ENCODE measurements at places on chromosomes 3 and 15. TPM values are rescaled to one million over a fixed set of nuclear protein-coding genes. Genes with fewer than 3 reads are reported as not detected.

DNA sequence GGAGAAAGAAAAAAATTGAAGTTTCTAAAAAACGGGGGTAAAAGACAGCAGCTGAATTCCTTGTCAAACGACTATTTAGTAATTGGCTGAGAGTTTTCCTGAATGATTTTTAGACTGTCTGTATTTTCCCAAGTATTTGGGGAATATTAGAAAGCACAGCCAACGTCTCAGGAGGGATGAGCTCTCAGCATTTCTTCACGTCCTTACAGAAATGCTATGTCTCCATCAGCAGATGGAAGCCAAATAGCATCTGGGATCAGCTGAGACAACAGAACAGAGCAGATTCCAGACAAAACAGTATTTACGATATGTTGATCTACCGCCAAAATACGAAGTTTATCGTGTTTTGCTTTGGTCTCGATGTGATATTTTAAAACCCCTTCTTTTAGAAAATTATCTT lies 5.3 kb upstream of the TMC3 start:
- H3K36me3 ChIP-seq: no peaks in the 10 kb centered on the region
- H3K4me1 ChIP-seq: peaks cover 4% of the 10 kb centered on the region
- H3K27me3 ChIP-seq: peaks cover 9% of the 10 kb centered on the region
- no peak for DNase-seq
- H3K4me3 ChIP-seq: no peak overlapping the region

- peaks cover 20% of the 10 kb centered on the region for H3K36me3 ChIP-seq
- no peaks in the 10 kb centered on the region for H3K4me1 ChIP-seq
- DNase-seq: no peak
- no peaks in the 10 kb centered on the region for H3K27me3 ChIP-seq
These were observed 48.1 kb downstream of the HSPBAP1 start for GRCh38 chr3:122745369-122746021.

- peaks cover 25% of the 10 kb centered on the region for H3K4me1 ChIP-seq
- H3K4me3 ChIP-seq: no peak overlapping the region
- DNase-seq: no peak
- H3K36me3 ChIP-seq: no peaks in the 10 kb centered on the region
- no peak overlapping the region for H3K27ac ChIP-seq
These were observed 2.0 kb downstream of the CIB2 start for GRCh38 chr15:78129077-78129750.

GRCh38 chr3:72375237-72376076 lies 472.8 kb downstream of the SHQ1 start:
- H3K27ac ChIP-seq: no peak overlapping the region
- H3K4me3 ChIP-seq: no peak overlapping the region
- no peak for DNase-seq
- no peaks in the 10 kb centered on the region for H3K27me3 ChIP-seq

DNA sequence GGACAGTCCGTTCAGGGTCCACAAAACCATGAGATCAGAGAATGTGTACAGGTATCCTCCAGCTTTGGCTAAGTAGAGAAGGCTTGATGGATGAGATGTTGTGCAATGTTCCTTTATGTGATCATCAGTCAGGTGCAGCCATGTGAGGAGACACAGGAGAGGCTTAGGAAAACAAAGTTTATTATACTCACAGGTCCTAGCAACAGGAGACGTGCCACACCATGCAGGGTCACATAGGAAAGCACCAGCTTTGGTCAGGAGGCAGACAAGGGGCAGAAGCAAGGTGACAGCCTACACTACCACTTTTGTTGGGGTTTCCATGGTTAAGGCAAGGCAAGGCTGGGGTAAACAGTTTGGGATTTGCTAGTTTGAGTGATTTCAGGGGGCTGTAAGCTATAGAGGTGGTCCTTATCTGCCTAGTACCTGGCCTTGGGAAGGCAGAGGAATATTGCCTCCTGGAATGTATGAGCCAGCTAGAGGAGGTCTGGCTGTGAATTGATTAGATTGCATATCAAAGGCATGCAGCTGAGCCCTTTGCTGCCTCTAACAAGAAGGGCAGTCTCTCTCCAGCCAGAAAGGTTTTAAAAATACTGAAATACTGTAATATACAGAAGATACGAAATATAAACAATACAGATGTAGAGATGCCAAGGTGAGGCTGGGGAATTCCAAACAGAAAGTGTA lies 248.6 kb downstream of the RYR3 start:
- no peaks in the 10 kb centered on the region for H3K36me3 ChIP-seq
- no peak for DNase-seq
- no peak overlapping the region for H3K4me3 ChIP-seq

DNA sequence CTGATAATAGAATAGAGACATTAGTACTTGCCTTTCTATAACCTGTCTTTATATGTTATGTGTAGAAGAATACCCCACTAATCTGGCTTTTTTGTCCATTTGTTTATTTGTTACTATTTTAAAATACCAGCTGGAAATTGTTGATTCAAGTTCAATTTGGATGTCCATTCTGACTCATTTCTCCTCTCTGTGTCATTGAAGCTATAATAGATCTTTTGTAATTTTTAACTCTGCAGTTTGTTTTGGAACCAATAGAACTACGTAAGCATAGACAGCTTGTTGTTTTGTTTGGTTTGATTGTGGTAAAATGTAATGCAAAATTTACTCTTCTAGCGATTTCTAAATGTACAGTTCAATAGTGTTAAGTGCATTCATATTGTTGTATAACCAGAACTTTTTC lies 390.4 kb downstream of the ZIC1 start:
- DNase-seq: no peak
- H3K4me3 ChIP-seq: no peak overlapping the region
- H3K4me1 ChIP-seq: no peaks in the 10 kb centered on the region
- no peak overlapping the region for H3K27ac ChIP-seq
- H3K27me3 ChIP-seq: no peaks in the 10 kb centered on the region
- no peaks in the 10 kb centered on the region for H3K36me3 ChIP-seq

- DNase-seq: no peak
- peaks cover 6% of the 10 kb centered on the region for H3K4me1 ChIP-seq
- no peak overlapping the region for H3K4me3 ChIP-seq
- no peaks in the 10 kb centered on the region for H3K27me3 ChIP-seq
- no peak overlapping the region for H3K27ac ChIP-seq
These were observed 278.9 kb downstream of the KLF13 start for GRCh38 chr15:31605467-31605931.

- H3K4me1 ChIP-seq: peaks cover 96% of the 10 kb centered on the region
- H3K27me3 ChIP-seq: no peaks in the 10 kb centered on the region
- DNase-seq: no peak
- peaks cover 6% of the 10 kb centered on the region for H3K36me3 ChIP-seq
- H3K4me3 ChIP-seq: no peak overlapping the region
- H3K27ac ChIP-seq: peak overlapping the region; percentile 87
These were observed 23.7 kb downstream of the DAPK2 start for GRCh38 chr15:64022571-64022970.

DNA sequence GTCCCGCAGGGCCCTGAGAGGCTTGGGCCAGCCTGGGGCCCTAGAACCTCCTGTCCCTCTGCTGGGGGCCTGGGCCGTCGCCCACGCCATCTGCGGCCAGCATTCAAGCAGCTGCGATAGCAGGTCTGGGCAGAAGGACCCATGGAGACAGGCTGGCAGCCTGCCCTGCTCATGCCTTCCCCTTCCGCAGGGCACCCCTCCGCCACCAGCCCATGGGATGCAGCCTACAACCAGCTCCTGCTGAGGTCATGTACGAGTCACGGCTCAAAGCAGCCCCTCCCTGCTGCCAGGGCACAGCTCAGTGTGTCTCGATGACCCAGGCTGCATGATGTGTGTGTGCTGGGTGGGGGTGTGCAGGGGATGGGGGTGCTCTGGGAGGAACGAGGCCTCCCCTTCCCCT lies 27.8 kb downstream of the DUSP7 start:
- peak overlapping the region; percentile 92 for H3K27ac ChIP-seq
- H3K4me1 ChIP-seq: peaks cover 74% of the 10 kb centered on the region
- no peaks in the 10 kb centered on the region for H3K36me3 ChIP-seq
- peak; percentile 84 for DNase-seq
- no peak overlapping the region for H3K4me3 ChIP-seq

- H3K36me3 ChIP-seq: no peaks in the 10 kb centered on the region
- H3K27me3 ChIP-seq: no peaks in the 10 kb centered on the region
- H3K4me1 ChIP-seq: no peaks in the 10 kb centered on the region
- no peak overlapping the region for H3K4me3 ChIP-seq
- H3K27ac ChIP-seq: no peak overlapping the region
These were observed 251.7 kb upstream of the TBC1D5 start for GRCh38 chr3:17994167-17994566.

DNA sequence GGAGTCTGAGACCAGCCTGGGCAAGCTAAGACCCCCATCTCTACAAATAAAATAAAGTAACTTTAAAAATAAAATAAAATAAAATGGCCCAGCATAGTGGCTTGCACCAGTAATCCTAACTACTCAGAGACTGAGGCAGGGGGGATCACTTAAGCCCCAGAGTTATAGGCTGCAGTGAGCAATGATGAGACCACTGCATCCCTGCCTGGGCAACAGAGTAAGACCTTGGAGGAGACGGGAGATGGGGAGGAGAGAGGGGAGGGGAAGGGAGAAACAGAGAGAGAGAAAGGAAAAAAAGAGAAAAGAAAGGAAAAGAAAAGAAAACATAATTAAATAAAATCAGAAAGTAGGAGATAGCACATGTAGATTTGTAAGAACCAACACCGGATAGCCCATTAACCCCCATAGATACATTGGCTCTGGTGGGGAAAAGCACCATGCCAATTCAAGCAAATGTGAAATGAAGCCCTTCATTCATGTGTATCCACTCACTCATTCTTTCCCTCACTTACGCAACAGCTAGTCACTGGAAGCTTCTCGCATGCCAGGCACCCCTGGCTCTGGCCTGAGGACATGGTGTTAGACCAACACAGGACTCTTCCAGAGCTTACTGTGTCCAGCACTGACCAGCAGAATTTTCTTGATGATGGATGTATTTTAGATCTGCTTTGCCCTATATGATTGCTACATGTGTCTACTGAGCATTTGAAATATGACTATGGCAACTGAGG lies 183.2 kb downstream of the MAGI1 start:
- DNase-seq: no peak
- no peaks in the 10 kb centered on the region for H3K36me3 ChIP-seq
- H3K4me3 ChIP-seq: no peak overlapping the region
- peaks cover 34% of the 10 kb centered on the region for H3K4me1 ChIP-seq
- no peaks in the 10 kb centered on the region for H3K27me3 ChIP-seq
- no peak overlapping the region for H3K27ac ChIP-seq

GRCh38 chr3:133745981-133746711 lies at the start of gene TF:
TF (plus strand) TSS chr3:133746393; CDS start chr3:133746441, 48 bp downstream.
- peaks cover 61% of the 10 kb centered on the region for H3K27me3 ChIP-seq
- no peaks in the 10 kb centered on the region for H3K36me3 ChIP-seq
- H3K4me1 ChIP-seq: peaks cover 7% of the 10 kb centered on the region
- peak within 1 kb of the TSS; percentile 48 for H3K4me3 ChIP-seq
- no peak within 1 kb of the TSS for H3K27ac ChIP-seq

DNA sequence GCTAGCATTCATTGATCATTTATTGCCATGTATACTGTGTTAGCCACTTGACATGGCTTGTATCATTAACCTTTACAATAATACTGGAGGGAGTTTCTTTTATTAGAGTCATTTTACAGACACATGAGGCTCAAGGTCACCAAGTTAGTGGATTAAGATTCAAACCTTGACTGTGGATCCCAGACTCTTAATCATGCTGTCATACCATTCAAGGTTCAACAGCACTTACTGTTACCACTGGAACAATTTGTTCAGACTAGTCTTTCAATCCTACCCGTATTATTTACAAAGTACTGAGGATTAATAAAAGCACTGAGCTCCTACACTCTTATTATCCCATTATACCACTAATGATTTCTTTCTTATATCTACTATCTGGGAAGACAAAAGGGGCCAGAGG lies 1.2 kb downstream of the COX17 start:
- peaks cover 62% of the 10 kb centered on the region for H3K4me1 ChIP-seq
- H3K27me3 ChIP-seq: no peaks in the 10 kb centered on the region

GRCh38 chr3:14413381-14414071 lies 11.1 kb downstream of the SLC6A6 start:
- peaks cover 23% of the 10 kb centered on the region for H3K4me1 ChIP-seq
- DNase-seq: no peak
- H3K27me3 ChIP-seq: no peaks in the 10 kb centered on the region

DNA sequence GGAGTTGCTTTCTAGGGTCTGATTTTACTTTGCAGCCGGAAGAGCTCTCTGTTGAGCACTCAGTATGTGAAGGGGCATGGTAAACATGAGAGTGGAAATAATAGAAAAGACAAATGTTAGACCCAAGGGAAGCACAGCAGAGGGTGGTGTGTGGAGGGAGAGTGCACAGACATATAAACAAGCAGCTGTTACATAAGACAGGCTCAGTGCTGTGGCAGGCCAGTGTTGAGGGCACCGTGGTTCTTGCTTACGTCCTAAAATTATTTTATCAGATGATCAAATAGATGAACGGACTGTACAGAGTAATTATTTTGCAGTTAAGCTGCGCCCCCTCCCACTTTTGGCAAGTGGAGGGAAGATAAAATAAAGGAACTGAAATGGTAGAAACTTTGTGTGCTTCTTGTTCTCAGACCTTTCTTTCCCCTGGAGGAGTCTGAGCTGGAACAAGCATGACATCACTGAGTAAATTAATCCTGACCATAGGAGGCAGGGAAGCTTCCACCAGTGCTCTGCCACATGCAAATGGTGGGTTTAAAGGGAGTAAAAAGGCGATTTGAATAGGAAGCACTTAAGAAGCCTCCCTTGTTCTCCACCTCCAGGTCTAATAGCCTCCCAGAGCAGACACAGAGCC lies 205.6 kb downstream of the IL20RB start:
- H3K4me3 ChIP-seq: peak overlapping the region; percentile 32
- peak overlapping the region; percentile 80 for H3K27ac ChIP-seq
- no peaks in the 10 kb centered on the region for H3K36me3 ChIP-seq
- peaks cover 21% of the 10 kb centered on the region for H3K4me1 ChIP-seq

DNA sequence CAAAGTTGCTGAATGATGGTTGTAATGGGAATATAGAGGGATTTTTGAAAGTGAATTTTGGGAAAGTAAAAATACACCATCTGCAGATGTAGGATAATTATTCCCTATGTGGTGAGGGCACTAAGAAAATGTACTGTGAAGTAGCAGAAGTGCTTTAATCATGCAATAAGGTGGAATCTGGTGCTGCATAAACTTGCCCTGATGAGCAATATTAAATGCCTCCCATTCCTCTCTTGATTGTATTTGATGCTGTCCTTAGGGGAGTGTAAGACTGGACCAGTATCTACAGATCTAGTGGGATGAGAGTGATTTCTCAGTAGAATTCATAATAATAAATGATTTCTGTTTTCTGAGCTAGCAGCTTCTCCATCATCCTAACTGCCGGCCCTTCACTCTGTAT lies 47.7 kb upstream of the ATP2C1 start:
- no peak overlapping the region for H3K4me3 ChIP-seq
- H3K36me3 ChIP-seq: no peaks in the 10 kb centered on the region
- no peak for DNase-seq
- H3K27ac ChIP-seq: no peak overlapping the region
- peaks cover 30% of the 10 kb centered on the region for H3K4me1 ChIP-seq
- no peaks in the 10 kb centered on the region for H3K27me3 ChIP-seq

GRCh38 chr15:29194866-29195265 lies 74.8 kb downstream of the NSMCE3 start:
- H3K4me3 ChIP-seq: no peak overlapping the region
- H3K36me3 ChIP-seq: no peaks in the 10 kb centered on the region
- DNase-seq: no peak
- H3K27ac ChIP-seq: no peak overlapping the region

The OR5H1 gene
- not detected for total RNA-seq

The RBMS3 gene
- 25.3 TPM for total RNA-seq

The CACNA2D3 gene
- 21.2 TPM for total RNA-seq

The ARPP19 gene
- total RNA-seq: 162 TPM

The SV2B gene
- total RNA-seq: 2.8 TPM

The CCR3 gene
- not detected for total RNA-seq

The COL8A1 gene
- 16.4 TPM for total RNA-seq

The PLSCR2 gene
- total RNA-seq: not detected

The SMAD6 gene
- total RNA-seq: 20.3 TPM

The RASL12 gene
- 12.9 TPM for total RNA-seq

The CISH gene
- 16.6 TPM for total RNA-seq

The DBR1 gene
- total RNA-seq: 7.9 TPM

The YEATS2 gene
- 10.7 TPM for total RNA-seq

The EHD4 gene
- total RNA-seq: 46.4 TPM

All from left ventricle myocardium inferior (tissue), 1 donor.